ENCODE measurements at places on chromosomes 6 and 20. TPM values are rescaled to one million over a fixed set of nuclear protein-coding genes. Genes with fewer than 3 reads are reported as not detected.

- DNase-seq = peak; percentile 19
Observed at GRCh38 chr20:1861996-1862662, 33.1 kb upstream of the SIRPA start.

DNA sequence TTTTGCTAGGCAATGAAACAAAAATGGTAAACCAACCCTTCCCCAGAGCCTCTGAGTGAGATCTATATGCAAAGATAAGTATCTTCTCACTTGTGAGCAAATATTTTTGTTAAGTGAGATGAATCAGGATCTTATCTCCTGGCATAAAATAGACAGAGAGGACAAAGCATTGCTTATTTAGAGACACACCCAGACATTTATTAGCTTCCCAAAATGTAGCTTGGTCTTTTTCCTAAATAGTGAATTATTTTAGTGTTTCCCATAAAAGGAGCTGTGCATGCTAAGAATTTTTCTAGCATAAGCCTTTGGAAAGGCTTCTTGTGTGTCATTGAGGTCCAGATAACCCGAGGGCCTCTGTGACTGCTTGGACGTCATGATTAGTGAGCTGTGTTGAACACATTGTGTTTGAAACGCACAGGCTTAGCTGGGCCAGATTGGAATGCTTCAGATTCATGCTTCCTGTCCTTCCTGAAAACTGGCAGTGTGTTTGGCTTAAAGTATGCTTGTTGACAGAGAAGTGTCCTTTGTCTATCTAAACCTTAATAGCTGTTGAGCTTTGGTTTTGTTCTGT is 16.5 kb downstream of the MTHFD1L start:
- no peak for DNase-seq

GRCh38 chr6:46023216-46023915 is 7.7 kb upstream of the CLIC5 start:
- no peak for DNase-seq

- DNase-seq = no peak
Observed at GRCh38 chr6:122078481-122078880, 321.0 kb upstream of the HSF2 start.

DNA sequence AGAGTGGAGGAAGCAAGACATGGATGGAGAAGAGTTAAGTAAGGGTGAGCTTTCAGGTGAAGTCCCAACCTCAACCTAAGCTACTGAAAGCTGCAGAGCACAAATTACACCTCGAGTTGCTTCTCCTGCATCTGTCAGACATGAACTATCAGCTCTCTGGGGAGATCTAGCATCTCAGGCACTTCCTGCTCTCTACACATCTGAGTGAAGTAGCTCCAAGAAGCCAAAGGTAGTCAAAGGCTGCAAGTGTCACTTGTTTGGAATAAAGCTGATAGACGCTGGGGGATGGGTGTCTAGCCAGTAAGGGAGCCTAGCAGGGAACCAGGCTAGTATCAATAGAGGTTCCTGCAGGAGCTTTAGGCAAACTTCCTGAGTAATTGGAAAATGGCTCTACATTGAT is 228.0 kb downstream of the PLCB1 start:
- DNase-seq = peak; percentile 36

- DNase-seq = no peak
Observed at GRCh38 chr6:159887146-159887545, 3.6 kb upstream of the MAS1 start.

DNA sequence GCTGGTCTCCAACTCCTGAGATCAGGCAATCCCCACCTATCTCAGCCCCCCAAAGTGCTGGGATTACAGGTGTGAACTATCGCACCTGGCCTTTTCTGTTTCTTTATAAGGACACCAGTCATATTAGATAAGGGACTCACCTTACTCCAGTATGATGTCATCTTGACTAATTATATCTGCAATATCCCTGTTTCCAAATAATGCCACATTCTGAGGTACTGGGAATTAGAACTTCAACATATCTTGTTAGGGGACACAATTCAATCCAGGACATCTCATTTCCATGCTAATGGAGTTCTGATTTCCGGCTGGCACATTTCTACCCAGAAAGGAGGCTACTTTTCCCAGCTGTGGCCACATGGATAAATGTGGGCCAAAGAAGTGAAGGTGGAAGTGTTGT is 6.4 kb upstream of the AIG1 start:
- DNase-seq = no peak

DNA sequence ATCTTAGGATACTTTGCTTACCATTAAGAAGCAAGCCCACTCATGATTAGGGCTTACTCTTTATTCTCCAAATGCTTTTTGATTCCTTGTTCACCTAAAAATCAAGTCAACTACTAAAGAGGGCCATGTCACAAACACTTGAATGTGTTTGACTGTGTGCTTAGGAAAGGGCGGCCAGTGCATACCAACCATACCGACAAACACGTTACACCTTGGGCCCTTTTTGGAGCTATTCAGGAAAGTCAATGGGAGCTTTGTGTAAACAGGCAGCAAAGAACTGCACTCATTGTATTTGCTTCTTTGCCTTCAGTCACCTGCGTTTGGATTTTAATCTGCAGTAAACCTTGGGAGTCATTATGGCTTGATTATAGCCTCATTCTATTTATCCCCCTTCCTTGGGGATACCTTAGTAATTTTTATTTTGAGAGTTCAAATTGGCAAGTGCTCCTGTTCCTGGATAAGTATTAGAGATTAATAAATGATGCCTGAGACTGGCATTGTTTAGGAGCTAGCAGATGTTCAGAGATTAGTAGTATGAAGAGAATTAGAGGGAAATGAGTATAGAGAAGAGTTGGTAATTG is 102.6 kb upstream of the HDGFL1 start:
- peak; percentile 29 for DNase-seq

DNA sequence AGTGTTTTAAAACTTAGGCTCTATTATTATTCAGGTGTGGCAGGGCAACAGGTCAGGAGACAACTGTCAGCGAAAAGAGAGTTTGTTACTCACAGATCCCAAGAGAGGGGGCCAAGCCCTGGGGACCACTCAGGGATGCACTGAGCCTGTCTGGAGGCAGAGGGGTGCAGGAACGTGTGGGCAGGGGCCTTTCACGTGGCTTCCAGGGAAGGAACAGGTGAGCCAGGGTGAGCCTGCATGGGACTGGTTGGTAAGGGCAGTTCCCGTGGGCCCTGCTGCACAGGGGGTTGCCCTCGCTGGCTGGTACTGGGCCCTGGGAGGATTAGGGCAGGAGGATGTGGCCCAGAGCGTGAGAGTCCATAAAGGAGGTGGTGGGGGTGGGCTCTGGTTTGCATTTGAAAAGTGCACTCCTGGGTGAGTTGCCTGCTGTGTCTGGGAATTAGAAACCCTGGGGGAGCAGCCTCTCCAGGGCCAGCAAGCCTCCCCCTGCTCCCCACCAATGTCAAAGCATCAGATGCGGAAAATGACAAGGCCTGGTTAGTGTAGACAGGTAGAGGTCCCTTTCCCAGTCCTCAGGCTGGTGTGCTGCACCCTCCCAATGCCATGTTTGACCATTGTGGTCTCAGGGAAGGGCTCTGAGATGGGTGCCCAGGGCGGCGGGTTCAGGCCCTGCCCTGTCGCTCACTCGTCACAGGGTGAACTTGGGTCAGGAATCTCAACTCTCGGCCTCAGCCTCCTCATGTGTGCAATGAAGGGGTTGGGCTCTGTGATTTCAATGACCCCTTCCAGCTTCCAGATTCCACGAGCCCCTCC is 127.4 kb upstream of the RPS6KA2 start:
- DNase-seq = no peak

- no peak for DNase-seq
Observed at GRCh38 chr6:157145656-157146285, 177.5 kb downstream of the TMEM242 start.

GRCh38 chr20:62050166-62051120 is 15.2 kb downstream of the TAF4 start:
- DNase-seq = no peak

- DNase-seq = no peak
Observed at GRCh38 chr6:3882431-3882830, 33.3 kb downstream of the FAM50B start.

DNA sequence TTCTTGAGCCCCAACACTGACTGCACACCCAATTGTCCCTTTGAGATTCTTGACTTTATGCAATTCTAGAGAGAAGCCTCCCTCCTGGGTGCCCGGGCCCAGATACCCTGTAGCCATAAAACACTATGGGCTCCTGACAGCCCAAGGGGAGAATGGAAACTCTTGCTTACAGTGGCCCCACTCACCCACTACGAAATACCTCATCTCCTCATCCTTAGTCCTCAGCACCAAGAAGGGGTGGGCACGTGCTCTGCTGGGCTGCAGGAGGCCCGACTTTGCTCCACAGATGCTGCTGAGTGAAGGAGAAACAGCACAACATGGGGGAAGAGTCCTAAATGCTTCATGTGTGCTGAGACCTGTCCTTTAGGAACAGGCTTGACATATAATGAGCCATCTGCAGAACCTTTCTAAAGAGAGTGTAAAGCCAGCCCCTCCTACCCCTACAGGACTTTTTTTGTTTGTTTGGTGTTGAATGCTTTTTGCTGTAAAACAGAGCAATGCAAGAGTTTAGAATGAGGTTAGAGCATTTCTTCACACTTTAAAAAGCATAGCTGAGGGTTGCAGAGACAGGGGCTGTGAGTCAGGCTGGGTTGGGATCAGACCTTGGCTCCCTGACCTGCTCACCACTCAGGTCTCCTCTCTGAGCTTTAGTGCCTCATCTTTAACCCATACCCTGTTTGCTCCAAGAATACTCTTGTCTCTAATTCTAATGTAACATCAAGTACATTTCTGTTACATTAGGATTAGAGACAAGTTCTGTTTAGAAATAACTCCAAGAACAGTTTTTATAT is 17.6 kb upstream of the SIRPG start:
- no peak for DNase-seq

- no peak for DNase-seq
Observed at GRCh38 chr6:44917430-44917829, 410.7 kb upstream of the RUNX2 start.

- peak; percentile 77 for DNase-seq
Observed at GRCh38 chr20:41387444-41387851, 20.8 kb upstream of the EMILIN3 start.

- no peak for DNase-seq
Observed at GRCh38 chr6:15447546-15448267, 201.8 kb downstream of the JARID2 start.

GRCh38 chr6:12543953-12544352 is 172.6 kb upstream of the PHACTR1 start:
- DNase-seq = no peak

DNA sequence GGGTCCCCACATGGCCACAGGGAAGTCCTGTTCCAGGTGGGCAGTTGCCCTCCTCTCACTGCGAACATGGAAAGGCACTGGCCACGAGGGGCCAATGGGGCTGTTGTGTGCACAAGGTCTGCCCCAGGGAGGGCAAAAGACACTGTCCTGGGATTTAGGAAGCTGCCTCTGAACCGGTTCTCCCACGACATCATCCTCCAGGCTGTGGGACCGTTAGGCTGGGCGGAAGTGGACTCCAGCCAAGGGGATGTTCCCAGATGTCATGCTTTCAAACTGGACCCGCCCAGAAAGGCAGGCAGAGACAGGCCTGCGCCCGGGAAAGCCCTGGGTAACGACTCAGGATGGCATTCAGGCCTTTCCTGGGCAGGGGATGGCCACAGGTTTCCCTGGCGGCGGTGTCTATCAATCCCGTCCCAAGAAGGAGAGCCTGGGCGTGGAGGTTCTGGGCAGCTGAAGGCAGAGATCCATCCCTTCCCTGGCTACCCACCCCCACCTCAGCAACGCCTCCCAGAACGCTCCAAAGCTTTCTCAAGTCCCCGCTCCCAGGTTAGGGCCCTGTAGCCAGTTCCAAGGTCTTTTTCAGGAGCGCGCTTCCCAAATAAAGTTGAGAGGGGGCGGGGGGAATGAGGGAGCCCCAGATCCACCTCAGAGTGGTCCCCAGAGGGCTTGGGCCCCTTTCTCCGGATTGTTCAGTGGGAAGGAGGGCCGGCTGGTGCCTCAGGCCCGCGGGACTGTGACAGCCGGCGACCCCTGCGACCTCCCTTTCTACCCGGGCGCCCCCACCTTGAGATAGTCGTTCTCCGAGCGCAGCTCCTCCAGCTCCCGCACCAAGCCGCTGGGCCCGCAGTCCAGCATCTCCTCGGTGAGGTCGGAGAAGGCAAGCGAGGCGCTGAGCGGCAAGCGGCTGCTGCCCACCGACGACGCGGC is 13.8 kb upstream of the TLDC2 start:
- peak; percentile 67 for DNase-seq

DNA sequence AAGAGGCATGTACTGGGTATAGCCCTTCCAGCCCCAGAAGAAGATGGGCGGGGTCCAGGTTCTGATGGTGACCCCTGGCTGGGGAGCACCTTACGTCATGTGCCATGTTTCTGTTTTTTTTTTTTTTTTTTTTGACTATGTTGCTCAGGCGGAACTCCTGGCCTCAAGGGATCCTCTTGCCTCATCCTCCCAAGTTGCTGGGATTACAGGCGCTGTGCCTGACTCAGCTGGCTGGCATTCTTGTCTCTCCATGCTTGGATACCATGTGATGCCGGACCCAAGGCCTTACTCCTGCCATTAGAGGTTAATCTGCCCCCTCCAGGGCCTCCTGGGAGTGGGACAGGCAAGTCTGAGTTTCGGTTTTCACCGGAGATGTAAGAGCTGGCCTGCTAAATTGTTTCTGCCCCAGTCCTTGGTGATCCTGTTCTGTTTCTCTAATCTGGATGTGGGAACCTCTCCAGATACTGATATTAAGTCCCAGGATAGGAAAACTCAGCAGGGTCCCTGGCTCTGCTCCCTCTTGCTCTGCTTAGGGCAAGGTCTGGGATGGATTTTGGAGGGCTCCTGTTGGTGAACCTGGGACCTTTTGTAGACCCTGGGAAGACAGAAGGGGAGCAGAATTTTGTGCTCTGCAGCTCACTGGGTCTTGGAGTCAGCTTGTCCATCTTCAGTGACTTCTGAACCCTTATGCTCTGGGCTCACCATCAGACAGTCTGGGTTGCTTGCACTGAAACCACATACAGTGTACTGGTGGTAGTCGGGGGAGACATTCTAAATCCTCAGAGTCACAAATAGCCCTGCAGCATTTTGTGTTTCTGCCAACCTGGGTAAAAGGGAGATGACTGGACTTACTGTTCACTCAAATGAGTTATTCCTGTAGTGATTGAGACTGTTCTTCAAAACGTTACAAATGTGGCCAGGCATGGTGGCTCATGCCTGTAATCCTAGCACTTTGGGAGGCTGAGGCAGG is 45.1 kb downstream of the PTK7 start:
- no peak for DNase-seq

NOTCH4 gene
- total RNA-seq = 3.5 TPM

FAM229B gene
- 4.4 TPM for total RNA-seq

AKAP12 gene
- total RNA-seq = 80.2 TPM

IRF4 gene
- total RNA-seq = 1.3 TPM

NPEPL1 gene
- total RNA-seq = 24.1 TPM

IBTK gene
- total RNA-seq = 25.9 TPM

NUP153 gene
- total RNA-seq = 88.4 TPM

PAX1 gene
- not detected for total RNA-seq

BPIFB1 gene
- total RNA-seq = not detected

PAK1IP1 gene
- total RNA-seq = 45.5 TPM

PDYN gene
- total RNA-seq = 0.47 TPM

NFYA gene
- total RNA-seq = 39.1 TPM

PI16 gene
- not detected for total RNA-seq

WFDC12 gene
- not detected for total RNA-seq
